ENCODE measurements at places on chromosomes 7 and 10.
A peak's percentile ranks its signal among the peaks of the same experiment; 100 is the strongest.

GRCh38 chr10:88980800-88981199, 9.8 kb upstream of the FAS start:
- DNase-seq: no peak

GRCh38 chr10:73039635-73040034, 57.0 kb downstream of the P4HA1 start:
- no peak for DNase-seq

GRCh38 chr7:74101061-74101681, 17.6 kb downstream of the LIMK1 start:
- DNase-seq: no peak

DNA sequence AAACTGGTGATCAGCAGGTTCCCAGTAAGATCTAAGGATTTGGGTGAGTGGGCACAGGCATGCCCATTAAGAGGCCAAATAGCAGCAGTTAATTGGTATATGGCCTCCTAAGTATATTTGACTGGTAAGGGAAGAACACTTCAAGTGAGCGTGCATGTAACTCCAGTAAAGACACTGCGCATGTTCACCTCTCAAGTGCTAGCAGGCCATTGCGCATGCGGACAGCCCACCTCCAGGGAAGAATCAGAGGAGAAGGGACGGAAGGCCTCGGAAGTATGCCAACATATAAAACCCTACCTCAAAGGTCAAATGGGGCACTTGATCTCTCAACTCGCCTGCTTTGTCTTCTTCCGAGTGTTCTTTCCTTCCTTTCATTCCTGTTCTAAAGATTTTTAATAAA, 118.0 kb downstream of the ARL5B start:
- DNase-seq: no peak

DNA sequence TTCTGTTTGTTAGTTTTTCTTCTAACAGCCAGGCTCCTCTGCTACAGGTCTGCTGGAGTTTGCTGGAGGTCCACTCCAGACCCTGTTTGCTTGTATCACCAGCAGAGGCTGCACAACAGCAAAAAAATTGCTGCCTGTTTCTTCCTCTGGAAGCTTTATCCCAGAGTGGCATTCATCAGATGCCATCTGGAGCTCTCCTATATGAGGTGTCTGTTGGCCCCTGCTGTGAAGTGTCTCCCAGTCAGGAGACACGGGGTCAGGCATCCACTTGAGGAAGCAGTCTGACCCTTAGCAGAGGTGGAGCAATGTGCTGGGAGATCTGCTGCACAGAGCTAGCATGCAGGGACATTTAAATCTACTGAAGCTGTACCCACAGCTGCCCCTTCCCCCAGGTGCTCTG, 26.7 kb upstream of the CROT start:
- DNase-seq: no peak

DNA sequence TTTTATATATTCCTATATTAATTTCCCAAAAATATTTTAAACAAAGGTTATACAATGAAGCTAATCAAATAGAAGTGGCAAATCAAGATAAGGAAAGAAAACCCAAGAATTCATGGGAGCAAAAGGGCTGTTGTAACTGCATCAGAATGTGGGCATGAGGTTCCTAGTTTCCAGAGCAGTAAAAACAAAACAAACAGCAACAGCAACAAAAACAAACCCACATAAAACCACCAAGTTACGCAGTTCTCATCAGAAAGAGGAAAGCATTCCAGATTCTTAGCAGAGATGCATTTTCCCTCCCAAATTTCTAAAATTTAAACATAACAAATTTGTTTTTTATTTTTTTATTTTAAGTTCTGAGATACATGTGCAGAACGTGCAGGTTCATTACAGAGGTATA, 34.8 kb upstream of the MSMB start:
- DNase-seq: no peak

DNA sequence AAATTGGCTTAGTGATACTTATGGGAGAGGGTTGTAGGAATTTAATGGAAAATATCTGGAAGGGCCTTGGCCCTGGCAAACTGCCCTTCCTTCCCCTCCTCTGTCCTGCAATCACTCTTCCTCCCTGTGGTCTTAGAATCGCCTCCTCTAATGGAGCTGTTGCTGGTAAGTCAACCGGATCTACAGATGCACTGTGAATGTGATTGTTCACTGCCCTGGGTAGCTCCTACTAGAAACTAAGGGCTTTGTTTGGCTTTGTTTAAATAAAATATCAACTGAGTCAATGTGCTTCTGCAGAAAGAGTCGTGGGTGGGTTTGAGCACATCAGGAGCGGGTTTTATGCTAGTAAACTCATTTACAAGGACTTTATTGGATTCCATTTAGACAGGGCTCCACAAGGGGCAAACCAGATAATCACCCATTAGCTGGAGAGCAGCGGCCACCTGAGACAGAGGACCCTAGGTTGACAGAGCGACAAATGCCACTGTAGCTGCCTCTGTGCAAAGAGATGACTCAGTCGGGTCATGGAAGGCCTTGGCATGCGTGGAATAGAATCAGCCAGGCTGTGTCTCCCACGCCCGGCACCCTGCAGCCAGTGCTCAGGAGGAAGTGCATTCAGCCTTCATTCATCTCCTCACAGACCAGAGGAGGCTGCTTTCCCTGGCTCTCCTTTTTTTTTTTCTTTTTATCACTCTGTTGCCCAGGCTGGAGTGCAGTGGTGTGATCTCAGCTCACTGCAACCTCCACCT, 97.9 kb downstream of the GAD2 start:
- DNase-seq: no peak

- no peak for DNase-seq
Observed at GRCh38 chr7:77824636-77825035, 26.1 kb downstream of the PHTF2 start.

GRCh38 chr7:44727158-44727936, 21.3 kb upstream of the ZMIZ2 start:
- DNase-seq: no peak

DNA sequence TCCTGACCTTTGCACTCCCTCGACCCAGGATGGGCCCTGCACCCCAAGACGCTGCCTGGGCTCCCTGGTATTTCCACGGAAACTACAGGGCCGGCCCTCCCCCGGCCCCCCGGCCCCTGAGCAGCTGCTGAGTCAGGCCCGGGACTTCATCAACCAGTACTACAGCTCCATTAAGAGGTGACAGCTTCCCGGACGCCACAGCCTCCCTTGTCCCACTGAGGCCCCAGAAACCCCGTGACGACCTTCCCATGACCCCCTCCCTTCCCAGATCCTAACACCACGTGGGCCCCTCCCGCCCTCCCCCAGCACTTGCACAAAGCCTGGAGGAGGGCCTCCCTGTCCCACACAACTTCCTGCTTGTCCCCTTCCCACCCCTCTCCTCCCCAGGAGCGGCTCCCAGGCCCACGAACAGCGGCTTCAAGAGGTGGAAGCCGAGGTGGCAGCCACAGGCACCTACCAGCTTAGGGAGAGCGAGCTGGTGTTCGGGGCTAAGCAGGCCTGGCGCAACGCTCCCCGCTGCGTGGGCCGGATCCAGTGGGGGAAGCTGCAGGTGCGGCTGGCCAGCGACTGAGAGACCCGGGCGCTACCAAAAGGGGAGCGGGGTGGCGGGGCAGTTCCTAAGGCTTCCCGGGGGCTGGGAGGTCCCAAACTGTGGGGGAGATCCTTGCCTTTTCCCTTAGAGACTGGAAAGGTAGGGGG, 5.7 kb downstream of the NOS3 start:
- DNase-seq: no peak

- no peak for DNase-seq
Observed at GRCh38 chr10:119299531-119299930, 92.2 kb downstream of the GRK5 start.

DNA sequence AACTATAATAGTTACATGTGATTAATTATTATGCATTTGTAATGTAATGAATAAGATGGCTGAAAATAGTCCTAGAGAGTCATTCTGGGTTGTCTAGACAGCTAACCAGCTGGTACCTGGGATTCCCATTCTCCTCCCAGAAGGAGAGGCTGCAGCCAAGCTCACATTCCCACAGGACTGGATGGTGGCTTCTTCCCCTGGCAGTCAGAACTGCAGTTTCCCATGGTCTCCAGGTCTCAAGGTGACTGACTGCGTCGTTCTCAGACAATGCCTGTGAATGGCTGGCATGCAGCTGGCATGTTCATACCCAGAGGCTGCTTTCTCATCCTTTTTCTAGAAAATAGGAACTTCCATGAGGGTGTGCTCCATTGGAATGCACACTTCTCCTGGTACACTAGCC, 21.3 kb downstream of the TAS2R16 start:
- no peak for DNase-seq

DNA sequence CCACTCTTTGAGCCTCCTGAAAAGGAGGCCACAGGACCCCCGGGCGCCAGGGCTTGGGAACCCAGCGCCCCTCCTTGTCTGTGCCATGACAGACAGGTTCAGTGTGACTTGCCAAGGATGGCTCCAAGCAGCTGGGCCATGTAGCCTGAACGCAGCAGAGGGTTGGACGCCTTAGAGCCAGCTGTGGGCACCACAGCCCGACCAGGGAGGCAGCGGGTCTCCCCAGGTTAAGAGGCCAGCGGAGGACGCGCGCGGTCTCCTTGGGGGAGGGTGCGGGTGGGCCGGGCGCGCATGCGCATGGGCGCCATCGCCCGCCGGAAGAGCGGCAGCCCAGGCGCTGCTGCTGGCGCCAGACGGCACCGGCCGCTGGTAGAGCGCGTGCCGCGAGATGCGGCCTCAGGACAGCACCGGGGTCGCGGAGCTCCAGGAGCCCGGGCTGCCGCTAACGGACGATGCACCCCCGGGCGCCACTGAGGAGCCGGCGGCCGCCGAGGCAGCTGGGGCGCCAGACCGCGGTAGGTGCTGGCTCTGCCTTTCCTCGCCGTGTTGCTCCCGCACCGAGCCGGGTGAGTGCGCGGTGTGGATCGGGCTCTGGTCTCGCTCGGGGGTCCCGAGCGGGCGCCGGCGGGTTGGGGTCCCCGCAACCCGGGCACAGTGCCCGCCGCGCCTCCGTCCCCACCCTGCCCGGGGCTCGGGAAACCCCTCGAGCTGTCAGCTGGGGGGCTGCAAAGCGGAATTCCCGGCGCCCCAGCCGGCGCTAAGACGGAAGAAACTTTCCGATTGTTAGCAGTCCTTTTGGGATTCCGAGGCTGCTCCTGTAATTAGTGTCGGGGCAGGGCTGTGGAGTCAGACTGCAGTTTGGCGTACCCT, at the start of gene SLC35G1:
TSS of gene SLC35G1 (plus strand) at position 333 of the 870 bp plus-strand sequence. CDS start at position 389, 56 bp downstream.
- DNase-seq: peak; percentile 36

DNA sequence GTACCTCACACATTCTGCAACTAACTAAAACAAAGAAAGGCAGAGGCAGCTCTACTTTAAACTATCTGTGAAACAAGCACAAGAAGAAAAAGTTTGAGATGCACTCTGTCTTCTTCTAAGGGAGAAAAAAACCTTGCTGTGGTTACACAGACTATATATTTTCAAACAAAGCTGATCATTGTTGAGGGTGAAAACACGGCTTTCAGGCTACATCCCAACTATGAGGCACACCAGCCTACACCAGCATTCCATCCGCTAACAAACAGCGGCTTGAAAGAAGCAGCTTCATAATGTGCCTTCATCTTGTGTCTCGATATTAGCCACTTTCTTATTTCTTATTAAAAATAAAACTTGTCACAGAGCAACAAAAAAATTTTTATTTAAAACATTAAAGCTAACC, 79.1 kb downstream of the USP6NL start:
- no peak for DNase-seq

DNA sequence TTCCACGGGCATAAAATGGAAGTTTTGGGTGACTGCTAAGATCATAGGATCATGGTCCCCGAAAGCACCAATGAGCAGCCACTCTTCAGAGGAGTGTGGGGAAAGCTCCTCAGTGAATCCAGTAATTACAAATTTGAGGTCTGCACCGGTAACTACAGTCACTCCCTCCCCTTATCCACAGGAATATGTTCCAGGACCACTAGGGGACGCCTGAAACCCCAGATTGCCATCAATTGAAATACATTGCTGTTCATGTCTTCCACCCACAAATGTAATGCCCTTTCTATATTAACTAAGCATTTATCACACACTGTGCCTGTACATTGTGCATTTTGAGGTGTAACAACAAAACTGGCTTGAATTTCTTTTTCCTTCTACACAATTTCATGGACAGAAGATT, 447.9 kb upstream of the PFKP start:
- no peak for DNase-seq

DNA sequence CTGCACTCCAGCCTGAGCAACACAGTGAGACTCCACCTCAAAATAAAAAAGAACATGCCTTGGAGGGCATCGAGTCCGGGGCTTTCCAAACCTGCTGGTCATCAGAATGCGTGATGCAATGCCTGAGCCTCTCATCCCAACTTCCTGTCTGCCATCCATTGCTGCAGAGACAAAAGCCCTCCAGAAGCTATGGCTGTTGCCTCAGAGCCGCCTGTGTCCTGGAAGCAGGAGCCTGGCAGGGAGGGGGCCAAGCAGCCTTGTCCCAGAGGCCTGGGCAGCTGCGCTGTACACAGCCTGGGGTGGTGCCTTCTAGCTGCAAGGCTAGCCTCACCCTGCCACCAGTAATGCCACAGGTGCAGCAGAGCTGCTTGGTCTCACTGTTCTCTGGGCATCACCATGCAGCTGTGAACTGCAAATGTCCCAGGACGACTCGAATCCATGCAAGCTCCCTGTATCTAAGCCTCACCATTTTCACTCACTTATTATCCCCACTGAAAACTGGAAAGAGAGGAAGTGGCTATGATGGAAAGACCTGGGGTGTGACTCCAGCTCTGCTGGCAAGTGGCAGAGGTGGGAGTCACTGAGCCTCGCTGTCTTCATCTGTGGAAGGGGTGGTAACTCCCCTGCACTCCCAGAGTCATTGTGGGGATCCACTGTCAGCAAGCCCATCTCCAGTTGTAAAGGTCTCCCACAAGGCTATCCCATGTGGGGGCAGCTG, 7.0 kb downstream of the ALOX5 start:
- no peak for DNase-seq

DNA sequence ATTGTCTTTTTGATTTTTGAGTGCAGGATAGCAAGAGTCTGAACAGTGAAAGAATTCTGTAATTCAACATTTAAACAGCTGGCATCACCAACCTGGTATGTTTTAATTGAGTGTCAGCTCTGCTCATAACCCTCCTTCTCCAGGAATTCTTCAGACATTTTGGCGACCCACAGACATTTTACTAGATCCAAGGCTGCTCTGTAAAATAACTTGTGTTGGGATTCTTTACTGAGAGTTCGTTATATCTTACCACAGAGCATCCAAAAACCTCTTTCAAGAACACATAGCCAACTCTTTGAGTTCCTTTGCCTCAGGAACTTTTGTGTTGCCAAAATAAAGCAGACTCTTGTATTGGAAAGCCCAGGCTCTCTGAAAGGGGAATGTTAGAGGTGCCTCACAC, 27.7 kb upstream of the SORCS3 start:
- no peak for DNase-seq

DNA sequence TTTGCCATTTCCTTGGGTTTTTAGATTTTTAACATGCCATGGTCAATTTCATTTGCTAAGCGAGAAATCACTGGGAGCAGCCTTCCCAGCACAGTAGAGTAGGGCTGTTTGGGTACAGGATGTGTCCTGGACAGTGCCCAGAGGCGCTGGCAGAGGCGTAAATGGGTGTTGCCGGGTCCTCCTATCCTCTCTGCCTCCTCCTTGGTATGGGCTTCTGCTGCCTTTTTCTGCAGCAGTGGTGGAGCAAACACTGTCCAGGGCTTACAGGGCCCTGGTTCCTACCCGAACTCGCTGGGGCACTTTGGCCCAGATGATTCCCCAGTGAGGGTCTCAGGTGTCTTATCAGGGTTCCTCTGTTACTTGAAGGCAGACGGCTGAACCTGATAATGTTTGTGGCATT, 298.3 kb downstream of the RPS24 start:
- DNase-seq: no peak
